Lung (tissue), 17 donors: ENCODE measurements at places on chromosomes 12 and 14.

- no peak for DNase-seq
Observed at GRCh38 chr14:34111953-34112352, 161.1 kb upstream of the EGLN3 start.

- peak; percentile 72 for DNase-seq
Observed at GRCh38 chr14:99644723-99645544, at the start of gene HHIPL1. TSS of gene HHIPL1 (plus strand) at chr14:99645129. CDS start at chr14:99645208, 79 bp downstream.

GRCh38 chr12:27515671-27516070, 8.3 kb upstream of the PPFIBP1 start:
- no peak for DNase-seq

DNA sequence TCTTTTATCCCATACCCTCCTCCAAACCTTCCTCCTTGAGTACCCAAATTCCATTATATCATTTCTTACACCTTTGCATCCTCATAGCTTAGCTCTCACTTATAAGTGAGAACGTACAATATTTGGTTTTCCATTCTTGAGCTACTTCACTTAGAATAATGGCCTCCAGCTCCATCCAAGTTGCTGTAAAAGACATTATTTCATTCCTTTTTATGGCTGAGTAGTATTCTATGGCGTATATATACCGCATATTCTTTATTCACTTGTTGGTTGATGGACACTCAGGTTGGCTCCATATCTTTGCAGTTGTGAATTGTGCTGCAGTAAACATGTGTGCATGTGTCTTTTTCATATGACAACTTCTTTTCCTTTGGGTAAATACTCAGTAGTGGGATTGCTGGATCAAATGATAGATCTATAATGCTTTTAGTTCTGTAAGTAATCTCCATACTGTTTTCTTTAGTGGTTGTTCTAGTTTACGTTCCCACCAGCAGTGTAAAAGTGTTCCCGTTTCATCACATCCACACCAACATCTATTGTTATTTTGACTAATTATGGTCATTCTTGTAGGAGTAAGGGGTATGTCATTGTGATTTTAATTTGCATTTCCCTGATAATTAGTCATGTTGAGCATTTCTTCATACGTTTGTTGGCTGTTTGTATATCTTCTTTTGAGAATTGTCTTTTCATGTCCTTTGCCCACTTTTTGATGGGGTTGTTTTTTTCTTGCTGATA, 10.1 kb downstream of the RAB21 start:
- DNase-seq: no peak

GRCh38 chr14:94129111-94129757, at the start of gene IFI27L2:
TSS of gene IFI27L2 (minus strand) at chr14:94129604. CDS start at chr14:94129564, 40 bp downstream.
- peak; percentile 93 for DNase-seq

DNA sequence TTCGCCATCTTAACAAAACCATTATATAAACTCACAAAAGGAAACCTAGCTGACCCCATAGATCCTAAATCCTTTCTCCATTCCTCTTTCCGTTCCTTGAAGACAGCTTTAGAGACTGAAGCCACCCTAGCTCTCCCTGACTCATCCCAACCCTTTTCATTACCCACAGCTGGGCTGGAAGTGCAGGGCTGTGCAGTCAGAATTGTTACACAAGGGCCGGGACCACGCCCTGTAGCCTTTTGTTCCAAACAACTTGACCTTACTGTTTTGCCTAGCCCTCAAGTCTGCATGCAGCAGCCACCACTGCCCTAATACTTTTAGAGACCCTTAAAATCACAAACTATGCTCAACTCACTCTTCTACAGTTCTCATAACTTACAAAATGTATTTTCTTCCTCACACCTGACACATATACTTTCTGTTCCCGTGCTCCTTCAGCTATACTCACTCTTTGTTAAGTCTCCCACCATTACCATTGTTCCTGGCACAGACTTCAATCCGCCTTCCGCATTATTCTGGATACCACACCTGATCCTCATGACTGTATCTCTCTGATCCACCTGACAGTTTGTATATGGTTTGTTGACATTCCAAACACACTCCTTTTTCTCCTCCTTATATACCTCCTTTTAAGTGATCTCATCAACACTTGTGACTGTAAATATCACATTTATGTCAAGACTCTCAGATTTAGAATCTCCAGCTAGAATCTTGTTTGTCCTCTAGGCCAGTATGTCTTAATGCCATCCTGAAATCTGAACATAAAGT, 208.7 kb downstream of the KITLG start:
- DNase-seq: no peak

DNA sequence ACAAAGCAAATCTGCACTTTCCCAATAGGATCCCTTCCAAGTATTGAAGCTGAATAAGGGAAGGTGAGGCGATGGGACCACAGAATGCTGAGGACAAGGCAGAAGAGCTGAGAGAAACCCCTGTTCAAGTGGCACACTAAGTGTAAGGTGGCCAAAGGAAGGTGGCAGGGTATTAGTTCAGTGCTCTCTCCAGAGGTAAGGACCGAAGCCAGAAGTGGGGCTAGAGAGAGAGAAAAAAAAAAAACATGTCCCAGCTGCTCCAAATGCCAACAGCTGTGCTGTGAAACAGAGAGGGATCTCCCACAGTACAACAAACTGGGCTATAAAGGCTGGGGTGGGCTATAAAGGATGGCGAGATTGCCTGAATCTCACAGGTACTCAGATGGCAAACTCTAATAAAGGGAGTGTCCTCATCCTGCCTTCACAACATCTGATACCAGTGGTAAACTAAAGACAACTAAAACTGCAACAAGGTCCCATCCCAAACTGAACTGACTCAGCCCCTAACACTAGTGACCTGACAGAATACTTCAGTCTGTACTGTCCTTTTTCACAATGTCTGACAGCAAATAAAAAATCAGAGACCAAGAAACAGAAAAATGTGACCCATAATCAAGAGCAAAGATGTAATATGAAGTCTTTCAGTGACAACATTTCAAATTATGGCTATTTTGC, 47.9 kb downstream of the CDK17 start:
- DNase-seq: no peak

DNA sequence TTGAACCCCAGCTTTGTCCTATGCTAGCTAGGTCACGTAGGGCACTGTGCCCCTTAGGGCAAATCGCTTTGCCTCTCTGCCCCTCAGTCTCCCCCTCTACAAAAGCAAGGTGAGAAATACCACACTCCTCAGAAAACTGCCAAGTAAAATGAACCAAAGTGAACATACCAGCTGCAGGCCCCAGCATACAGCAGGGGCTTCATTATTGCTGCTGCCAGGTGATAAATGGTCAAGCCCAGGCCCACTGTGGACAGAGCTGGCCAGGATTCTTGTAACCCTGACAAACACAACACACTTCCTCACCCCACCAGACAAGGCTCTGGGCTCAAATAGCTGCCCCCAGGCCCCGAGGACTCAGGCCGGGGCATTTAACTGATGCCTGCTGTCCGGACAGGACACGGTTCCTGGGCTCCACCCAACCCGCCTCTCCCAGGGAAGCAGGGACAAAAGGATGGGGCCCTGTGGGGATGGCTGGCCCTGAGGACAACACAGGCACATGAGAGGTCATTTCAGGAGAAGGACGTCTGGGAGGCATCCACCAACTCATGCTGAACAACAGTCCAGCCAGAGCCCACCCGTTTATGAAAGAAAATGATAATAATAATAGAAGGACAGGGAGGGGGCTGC, 36.7 kb downstream of the NCOR2 start:
- DNase-seq: no peak
